ENCODE measurements at places on chromosomes 3 and 15. TPM values are rescaled to one million over a fixed set of nuclear protein-coding genes. Genes with fewer than 3 reads are reported as not detected.

DNA sequence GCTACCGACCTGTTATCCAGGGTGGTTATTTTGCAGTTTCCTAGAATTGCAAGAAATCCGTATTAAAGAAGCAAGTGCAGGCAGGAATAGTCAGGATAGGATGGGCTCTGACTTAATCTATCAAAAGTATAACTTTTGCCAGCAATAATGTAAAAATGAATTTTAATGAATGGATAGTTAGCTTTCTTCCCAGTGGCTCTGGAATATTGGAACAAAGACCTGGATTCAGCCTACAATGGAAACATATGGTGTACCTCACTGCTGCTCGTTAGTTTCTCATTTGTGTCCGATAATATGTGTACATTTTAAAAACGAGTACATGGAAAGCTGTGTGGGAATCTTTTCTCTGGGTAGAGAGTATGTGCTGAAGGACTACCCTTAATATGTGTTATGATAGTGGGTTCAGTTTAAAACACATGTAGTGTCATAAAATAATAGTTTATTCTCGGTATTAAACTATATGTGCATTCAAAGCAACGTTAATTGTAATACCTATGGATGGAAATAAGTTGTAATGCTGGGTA lies 805 bp downstream of the SERPINI1 start:
- no peak for ATAC-seq

DNA sequence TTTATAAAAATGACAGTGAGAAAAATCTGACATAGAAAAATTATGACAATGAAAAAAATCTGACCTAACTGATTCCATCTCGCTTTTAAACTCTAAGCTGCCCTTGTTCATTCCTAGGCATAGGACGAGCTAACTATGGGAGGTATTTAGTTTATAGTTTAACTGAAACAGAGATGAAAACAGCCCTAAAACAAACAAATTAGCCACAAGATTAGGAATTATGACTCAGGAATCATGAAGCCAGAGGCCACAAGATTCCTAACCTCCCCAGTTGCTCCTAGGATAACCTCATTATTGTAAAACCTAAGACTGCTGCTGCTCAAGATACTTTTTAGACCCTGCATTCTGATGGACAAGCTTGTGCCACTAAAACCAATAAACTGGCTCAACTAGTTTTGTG lies 122.7 kb upstream of the MNS1 start:
- no peak for ATAC-seq

DNA sequence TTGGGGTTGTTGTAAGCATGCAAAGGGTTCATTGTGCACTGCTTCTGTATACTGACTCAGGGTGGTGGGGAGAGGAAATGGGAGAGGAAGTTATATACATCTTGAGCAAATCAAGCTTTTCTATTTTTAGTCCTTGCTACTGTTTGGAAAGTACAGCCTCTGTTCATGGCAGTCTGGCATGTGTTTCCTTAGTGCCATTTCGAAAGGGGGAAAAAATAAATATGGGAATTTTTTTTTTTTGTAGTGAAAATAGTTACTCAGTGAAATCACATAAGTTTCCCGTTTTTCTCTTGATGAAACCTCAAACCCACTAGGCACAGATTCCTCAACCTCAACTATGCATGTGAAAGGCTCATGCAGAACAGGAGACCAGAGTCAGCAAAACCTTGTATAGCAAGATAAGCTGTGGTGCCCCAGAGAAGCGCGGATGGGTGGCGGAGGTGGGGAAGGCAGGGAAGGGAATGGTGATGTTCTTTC lies 353.3 kb downstream of the LPP start:
- peak; percentile 39 for ATAC-seq

- no peak for ATAC-seq
Measured at GRCh38 chr15:72599855-72600464, 54.5 kb upstream of the GOLGA6B start.

GRCh38 chr3:183764847-183765731 lies 60.3 kb downstream of the MAP6D1 start:
- ATAC-seq: no peak

The HESX1 gene
- not detected for total RNA-seq
